ENCODE measurements at places on chromosomes 6 and 20.

GRCh38 chr6:79377888-79378348 lies 143.4 kb upstream of the HMGN3 start:
- DNase-seq: no peak

- no peak for DNase-seq
These were observed 217.7 kb upstream of the LRFN2 start for GRCh38 chr6:40804905-40805304.

GRCh38 chr20:46293084-46293483 lies 15.2 kb downstream of the CDH22 start:
- peak; percentile 34 for DNase-seq

DNA sequence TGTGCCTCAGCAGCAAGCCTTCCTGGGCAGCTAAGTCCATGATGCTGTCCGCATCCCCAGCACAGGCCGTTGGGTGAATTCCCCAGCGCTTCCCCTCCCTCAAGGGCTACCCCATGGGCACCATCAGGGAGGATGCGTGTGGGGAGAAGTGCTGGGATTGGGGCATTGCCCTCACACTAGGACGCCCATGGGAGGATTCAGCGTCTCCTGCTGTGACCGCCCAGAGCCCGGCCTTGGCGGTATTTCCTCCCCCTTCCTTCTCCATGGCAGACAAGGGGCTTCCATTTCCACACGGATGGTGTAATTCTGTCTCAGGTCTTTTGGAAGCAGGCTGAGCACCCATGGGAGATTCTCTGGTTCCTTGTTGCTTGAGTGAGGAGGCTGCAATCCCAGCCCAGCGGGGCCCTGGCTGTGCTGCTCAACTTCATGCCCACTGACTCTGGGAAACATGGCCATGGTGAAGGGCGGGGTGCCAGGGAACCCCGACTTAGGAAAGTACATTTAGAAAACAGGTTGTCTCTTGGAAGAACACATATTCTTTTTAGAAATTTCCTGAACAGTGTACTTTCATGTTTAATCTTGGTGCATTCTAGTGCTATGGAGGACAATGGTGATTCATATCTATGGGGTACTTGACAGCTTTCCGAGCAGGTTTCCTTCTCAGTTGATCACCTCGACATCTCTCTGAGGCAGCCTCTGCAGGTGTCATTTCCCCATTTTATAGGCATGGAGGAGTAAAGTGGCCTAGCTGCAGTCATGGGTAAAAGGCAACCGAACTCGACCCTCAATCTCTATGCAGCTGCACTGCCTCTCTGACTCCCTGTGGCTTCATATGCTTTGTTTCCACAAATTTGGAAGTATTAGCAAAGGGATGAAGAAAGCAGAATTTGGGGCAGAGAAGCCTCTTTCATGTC lies 178.2 kb upstream of the CST7 start:
- DNase-seq: no peak

GRCh38 chr6:17987447-17987696 lies at the start of gene KIF13A:
TSS of gene KIF13A (minus strand) at chr6:17987635. CDS start at chr6:17987463, 172 bp downstream.
- peak; percentile 22 for DNase-seq

DNA sequence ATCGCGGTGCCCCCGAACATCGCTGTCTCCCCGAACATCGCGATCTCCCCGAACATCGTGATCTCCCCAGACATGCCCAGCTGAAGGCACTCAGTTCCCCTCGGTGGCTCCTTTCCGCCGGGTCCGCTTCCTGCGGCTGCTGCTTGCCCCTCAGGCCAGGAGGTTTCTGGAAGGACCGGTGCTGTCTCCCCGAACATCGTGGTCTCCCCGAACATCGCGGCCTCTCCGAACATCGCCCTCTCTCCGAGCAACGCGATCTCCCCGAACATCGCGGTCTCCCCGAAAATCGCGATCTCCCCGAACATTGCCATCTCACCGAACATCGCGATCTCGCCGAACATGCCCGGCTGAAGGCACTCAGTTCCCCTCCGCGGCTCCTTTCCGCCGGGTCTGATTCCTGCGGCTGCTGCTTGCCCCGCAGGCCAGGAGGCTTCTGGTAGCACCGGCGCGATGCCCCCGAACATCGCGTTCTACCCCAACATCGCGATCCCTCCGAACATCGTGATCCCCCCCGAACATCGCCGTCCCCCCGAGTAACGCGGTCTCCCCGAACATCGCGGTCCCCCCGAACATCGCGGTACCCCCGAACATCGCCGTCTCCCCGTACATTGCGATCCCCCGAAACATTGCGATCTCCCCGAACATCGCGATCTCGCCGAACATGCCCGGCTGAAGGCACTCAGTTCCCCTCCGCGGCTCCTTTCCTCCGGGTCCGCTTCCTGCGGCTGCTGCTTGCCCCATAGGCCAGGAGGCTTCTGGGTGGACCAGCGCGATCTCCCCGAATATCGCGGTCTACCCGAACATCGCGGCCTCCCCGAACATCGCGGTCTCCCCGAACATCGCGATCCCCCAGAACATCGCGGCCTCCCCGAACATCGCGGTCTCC lies 808 bp downstream of the ULBP1 start:
- peak; percentile 16 for DNase-seq

DNA sequence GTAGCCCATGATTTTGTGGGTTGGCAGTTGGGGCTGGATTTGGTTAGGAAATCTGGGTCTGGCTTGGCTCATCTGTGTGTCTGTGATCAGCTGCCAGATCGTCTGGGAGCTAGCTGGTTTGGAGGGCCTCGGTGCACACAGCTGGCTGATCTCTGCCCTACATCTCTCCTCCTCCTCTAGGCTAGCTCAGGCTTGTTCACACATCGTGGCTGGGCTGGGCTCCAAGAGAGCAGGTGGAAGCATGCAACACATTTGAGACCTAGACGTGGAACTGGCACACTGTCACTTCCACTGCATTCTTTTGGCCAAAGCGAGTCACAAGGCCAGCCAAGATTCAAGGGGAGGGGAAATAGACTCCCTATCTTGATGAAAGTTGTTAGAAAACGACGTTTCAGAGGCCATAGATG lies 15.9 kb downstream of the NDUFAF5 start:
- DNase-seq: peak; percentile 49

- peak; percentile 48 for DNase-seq
These were observed 62.6 kb downstream of the IGF2R start for GRCh38 chr6:160031442-160031841.

DNA sequence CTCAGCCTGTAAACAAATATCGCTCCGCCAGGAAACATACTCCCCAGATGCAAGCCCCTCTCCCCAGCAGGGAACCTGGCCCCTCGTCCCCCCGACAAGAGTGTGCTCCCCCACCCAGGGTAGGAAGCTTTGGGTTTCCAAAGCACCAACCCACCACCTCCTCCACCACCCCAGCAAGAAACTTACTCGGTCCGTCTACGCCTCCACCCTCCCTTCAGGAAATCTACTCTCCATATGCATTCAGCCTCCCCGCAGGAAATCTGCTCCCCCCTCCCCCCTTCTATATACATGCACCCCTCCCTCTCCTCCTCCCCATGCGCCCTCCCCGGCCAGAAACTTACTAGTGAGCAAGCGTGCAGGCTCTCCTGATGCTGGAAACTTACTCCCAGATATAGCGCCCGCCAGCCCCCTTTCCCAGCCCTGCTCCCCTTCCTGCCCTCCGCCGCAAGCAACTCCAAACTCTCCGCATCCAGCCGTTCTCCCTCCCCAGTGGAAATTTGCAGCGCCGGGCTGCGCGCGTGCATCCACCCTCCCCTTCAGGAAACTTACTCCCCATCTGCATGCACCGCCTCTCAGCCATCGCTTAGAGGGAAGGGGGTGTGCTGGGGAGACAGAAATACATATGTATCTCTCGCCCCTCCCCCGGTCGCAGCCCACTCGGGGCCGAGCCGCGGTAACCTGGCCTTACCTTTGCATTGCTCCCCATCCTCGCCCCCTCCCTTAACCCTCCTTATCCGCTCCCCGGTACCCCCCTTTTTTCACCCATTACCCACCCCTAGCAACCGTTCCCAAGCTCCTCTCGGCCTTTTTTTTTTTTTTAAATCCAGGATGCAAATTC lies at the start of gene TRERF1:
Gene TRERF1 (minus strand): TSS at position 594 of the 838 bp plus-strand sequence. CDS start 182,336 bp downstream, outside the sequence.
- peak; percentile 88 for DNase-seq

DNA sequence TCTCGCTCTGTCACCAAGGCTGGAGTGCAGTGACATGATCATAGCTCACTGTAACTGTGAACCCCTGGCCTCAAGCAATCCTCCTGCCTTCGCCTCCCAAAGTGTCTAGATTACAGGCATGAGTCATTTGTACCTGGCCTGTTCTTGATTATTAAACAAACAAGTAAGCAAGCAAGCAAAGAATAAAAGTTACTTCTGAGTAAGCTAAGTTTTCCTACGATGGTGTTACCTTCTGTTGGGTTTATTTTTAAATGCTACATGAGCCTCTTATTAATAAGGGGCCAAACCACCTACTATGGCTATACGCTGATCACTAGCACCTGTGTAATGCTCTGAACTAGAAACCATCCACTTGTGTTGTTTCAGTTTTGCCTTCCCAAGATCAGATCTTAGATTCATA lies 50.8 kb downstream of the IL22RA2 start:
- no peak for DNase-seq

GRCh38 chr6:47145212-47145611 lies 103.1 kb upstream of the ADGRF1 start:
- DNase-seq: no peak

- DNase-seq: no peak
These were observed 135.1 kb upstream of the MYLIP start for GRCh38 chr6:15993716-15994228.

DNA sequence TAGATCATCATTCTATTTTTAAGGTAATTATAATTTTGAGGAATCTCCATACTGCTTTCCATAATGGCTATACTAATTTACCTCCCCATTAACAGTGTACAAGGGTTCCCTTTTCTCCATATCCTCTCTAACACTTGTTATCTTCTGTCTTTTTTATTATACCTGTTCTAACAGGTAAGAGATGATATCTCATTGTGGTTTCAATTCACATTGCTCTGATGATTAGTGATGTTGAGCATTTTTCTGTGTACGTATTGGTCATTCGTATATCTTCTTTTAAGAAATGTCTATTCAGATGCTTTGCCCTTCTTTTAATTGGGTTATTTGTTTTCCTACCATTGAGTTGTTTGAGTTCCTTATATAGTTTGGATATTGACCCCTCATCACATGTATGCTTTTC lies 81.6 kb upstream of the SCAF8 start:
- no peak for DNase-seq

GRCh38 chr6:164409309-164410009 lies 899.9 kb downstream of the C6orf118 start:
- DNase-seq: no peak

GRCh38 chr20:62010551-62011402 lies 54.9 kb downstream of the TAF4 start:
- DNase-seq: peak; percentile 46

DNA sequence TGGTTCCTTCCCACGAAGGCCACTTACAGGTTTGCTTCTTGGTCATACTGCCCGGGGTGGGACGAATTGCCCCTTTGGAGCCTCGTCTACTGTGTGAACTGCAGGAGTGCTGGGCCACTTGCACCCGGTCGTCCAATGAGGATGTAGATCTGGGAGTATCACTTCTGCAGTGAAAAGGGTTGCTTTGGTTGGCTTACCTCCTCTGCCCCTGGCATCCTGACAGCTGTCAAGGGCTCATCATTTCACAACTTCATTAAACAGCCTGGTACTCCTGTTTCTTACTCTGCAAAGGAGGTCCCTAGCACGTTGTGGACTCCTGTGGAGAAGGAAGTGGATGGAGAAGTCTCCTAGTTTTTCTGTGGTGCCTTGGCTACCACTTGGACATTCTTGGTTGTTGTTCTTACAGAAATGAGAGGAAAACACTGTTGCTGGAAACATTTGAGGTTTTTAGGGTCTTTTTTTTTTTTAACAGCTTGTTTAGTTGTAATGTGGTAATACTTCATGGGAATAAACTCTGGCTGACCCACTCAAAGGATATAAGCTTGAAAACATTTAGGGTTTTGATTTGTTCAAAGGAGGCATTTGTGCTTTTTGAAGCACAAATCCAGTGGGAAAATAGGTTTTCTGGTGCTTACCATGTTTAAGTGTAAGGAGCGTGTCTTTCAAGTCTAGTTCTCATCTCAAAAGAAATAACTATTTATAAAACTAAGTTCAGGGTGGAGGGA lies 60.7 kb downstream of the AKAP12 start:
- peak; percentile 20 for DNase-seq

DNA sequence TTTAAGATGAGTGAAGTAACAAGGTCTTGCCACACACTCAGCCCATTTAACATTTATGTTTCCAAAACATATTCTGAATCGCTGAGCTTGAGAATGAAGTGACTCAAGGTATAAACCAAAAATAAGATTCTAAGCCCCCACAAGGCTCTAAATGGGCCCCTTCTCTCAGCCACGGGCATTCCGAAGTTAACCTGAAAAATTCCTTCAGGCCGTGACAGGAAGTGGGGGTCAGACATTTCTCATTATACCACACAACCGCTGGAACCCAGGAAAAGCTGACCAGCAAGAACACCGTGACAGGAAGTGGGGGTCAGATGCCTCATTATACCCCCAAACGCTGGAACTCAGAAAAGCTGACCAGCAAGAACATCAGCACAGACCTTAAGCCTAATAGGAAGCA lies 247.9 kb downstream of the ERMARD start:
- no peak for DNase-seq

- DNase-seq: peak; percentile 38
These were observed 202.1 kb upstream of the CNR1 start for GRCh38 chr6:88368071-88368787.

GRCh38 chr20:19888269-19888671 lies 128.9 kb upstream of the NAA20 start:
- no peak for DNase-seq

GRCh38 chr20:17681726-17682102 lies 328 bp downstream of the RRBP1 start:
- no peak for DNase-seq

DNA sequence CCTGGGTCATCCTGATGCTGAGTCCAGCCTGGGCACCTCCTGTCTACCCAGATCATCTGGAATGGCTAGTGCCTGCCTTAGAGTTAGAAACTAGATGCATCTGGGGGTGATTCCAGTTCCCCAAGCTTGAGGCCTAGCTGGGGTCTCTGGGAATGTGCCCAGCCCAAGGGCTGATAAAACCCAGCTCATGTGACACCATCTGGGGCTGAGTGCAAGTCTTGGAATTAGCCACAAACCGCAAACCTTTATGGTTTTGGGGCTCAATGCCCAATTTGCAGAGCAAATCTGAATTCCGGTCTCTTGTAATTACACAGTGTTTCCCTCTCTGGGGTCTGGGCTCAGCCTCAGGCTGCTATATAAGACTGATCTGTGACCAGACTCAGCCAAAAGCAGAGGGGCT lies at the start of gene BPIFB4:
Gene BPIFB4 (plus strand): TSS at position 385 of the 400 bp plus-strand sequence. CDS start 1,884 bp downstream, outside the sequence.
- DNase-seq: peak; percentile 69

DNA sequence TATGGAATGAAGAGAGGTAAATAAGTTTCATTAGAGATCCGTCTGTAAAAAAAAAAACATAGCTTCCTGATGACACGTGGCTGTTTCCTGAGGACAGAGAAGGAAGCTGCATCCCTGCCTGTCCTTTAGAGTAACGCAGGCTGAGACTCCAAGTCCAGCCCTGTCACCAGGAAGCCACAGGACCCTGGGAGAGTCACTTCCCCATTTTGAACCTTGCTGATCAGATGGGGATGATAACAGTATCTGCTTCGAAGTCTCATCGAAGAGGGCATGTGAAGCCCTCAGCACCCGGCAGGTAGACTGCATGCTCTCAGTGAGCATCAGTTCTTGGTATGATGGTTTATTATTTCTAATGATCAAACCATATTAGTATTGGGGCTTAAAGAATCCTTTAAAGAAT lies 139.1 kb upstream of the KCNG1 start:
- DNase-seq: no peak

Data from fibroblast of skin of right quadriceps (primary cell).